NCI-H1694 treated with DMSO at 0.1 percent for 48 hours (cell line): ENCODE measurements at places on chromosomes 12 and 14.

DNA sequence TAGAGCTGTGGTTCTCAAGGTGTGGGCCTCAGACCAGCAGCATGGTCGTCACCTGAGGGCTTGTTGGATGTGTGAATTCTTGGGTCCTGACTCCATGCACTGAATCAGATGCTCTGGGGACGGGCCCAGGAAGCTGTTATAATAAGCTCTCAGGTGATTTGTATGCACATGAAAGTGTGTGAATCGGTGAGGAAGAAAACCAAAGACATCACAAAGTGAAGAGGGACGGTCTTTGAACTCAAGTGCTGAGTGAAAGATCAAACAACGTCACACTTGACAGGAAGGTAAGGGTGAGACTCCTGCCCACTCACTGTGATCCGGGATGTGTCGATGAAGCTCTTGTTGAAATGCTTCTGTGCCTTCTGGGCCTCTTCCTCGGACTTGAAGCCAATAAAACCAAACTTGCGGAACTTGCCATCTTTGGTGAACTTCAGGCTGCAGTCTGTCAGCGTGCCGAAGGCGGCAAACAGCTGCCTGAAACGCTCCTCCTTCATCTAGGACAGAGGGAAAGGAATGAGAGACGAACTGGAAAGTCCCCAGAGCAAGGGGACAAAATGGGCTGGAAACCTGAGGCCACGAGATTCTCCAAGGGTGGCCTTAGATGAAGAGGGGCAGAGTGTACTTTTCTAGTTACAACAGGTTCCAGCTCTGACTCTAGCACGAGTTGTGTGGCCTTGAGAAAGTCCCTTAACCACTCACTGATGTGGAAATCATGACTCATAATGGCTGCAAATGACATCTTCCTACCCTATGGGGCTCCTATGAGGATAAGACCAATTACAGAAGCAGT lies 4.0 kb downstream of the RBM19 start:
- DNase-seq, result no peak

GRCh38 chr12:32983332-32983731 lies 86.8 kb upstream of the PKP2 start:
- DNase-seq, result no peak

GRCh38 chr12:80056232-80056631 lies 43.1 kb upstream of the OTOGL start:
- no peak for DNase-seq

DNA sequence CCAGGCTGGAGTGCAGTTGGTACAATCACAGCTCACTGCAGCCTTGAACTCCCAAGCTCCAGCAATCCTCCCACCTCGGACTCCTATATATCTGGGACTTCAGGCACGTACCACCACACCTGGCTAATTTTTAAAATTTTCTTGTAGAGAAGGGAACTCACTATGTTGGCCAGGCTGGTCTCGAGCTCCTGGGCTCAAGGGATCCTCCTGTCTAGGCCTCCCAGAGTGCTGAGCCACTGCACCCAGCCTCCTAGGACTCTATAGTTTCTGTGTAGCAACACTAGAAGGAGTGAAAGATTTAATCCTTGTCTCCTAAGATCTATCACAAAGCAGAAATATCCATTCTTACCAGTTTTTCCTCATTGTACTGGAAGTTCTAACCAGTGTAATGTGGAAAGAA lies 4.3 kb upstream of the APOF start:
- no peak for DNase-seq

DNA sequence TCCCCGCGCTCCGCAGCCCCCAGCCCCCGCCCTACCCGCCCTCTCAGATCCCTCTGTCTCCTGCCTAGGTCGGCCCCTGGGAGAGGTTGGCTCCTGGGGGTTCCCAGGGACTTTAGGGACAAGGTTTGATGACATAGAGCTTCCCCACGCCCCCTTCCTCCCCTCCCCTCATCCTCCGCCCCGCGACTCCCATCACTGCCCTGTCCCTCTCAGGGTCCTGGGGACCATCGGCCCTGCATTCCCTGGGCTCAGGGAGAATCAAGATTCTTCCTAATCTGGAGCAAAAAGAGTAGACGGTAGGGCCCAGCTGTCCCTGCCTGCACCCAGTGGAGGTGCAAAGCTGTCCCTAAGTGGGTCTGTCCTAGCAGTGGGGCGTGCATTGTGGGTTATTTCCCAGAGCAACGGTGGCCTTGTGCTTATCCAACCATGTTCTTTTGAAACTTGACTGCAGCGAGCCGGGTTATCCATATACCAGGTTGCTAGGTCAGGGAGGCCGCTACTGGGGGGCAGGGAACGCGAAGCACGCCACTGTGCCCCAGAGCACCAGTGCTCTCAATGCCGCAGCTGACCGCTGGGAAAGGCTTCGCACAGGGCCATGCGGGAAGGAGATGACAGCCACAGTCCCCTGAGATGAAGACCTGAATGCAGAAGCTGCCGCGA lies 124.4 kb upstream of the PRMT8 start:
- no peak for DNase-seq

- no peak for DNase-seq
Measured at GRCh38 chr12:123388951-123389559, 5.1 kb downstream of the KMT5A start.

- peak; percentile 28 for DNase-seq
Measured at GRCh38 chr14:106417224-106418049, 891.1 kb downstream of the TMEM121 start.

GRCh38 chr14:38522724-38523123 lies 266.8 kb upstream of the CLEC14A start:
- no peak for DNase-seq

GRCh38 chr12:46549527-46550265 lies 177.1 kb upstream of the SLC38A2 start:
- DNase-seq, result no peak

DNA sequence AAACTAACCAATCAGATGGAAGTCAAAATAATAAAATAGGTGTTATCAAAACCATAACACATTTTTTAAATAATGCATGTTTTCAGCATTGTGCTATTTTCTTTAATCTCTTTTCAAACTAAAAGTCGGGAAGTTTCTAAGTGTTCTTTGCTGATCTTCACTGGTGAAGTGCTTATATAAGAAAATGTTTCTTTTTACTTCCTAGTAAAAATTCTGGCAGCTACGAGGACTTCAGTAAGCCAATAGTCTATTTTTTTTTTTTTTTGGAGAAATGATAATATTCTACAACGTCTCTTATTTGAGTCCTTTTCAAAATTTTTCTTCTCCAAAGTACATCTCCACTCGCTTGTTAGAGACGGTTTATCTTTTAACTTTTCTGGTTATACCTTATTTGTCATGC lies 448.0 kb downstream of the SLC6A15 start:
- DNase-seq, result no peak

DNA sequence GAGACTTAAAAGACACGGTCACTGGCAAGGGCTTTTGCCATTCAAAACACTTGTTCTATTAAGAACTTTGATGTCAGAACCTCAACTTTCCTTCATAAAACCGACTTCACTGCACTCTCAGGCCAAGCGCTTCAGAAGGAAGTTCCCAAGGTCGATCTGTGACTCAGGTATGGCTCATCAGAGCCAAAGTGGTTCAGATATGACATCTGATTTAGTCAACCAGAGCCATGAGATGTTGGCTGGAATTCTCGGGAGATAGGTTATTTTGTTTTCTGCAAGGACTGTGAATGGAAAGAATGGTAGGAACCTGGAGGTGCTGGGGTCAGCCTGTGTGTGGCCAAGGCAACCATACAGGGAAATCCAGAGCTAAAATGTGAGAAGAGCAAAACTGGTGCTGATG lies 445.6 kb downstream of the GLT1D1 start:
- no peak for DNase-seq

- no peak for DNase-seq
Measured at GRCh38 chr14:59481871-59482540, 2.2 kb downstream of the L3HYPDH start.

DNA sequence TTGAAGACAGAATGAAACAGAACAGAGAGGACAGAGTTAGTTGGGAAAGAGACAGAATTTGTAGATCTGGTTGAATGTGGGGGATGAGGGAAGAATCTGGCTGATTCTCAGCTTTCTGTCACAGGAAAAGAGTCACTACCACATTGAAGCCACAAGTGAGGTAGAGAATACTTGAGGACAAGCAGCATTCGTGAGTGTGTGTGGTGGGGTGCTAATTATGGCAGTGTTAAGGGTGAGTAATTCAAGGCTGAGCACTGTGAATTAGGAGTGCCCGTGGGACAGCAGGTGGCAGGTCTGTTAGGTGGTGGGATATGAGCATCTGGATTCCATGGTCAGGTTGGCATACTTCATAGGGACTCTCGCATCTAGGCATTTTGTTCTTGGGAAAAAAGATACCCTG lies 347.4 kb upstream of the PRICKLE1 start:
- DNase-seq, result no peak

DNA sequence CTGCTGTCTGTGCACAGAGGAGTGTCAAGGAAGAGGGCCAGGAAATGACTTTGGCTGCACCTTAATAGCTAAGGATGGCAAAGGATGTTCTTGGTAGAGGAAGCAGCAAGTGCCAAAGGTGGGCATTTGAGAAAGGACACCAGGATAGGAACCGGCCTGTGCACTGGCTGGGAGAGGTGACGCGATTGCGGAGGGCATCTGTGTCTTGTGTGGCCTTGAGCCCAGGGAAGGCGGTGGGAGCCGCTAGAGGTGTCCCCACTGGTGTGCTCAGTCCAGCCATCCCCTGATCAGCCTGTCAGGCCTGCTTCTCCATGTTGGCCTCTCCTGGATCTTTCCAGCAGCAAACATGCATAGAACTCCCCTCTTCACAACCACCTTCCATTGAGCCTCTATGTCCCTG lies 30.2 kb downstream of the PAPLN start:
- DNase-seq, result no peak

GRCh38 chr12:93686572-93687356 lies 9.6 kb downstream of the CRADD start:
- DNase-seq, result no peak

DNA sequence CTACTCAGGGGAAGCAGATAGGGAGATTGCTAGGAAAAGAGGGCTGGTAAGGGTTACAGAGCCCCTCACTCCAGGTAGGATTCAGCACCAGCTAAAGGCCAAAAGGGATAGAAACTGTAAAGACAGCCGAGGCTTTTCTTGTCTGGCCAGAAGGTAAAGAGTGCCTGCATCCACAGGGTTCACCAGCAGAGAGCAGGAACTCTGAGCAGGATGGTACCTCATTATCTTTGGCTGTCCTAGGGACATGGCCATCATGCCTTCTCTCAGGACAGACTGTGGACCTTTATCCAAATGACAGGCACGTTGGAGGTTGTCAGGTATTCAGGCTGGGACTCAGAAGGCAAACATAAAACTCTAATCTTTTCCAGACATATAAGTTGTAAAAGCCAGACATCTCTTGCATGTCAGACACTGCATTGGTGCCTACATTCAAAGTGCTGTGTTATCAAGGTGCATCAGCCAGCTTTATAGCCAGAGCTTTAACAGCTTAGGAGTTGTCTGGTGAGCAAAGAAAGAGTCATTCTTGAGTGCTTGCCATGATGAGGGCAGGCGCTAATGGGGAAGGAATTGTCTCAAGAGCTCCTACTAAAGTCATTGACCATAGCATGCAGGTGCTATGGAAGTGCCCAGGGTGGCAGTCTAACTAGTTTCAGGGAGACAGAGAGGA lies 89.5 kb downstream of the PELI2 start:
- no peak for DNase-seq

- peak; percentile 35 for DNase-seq
Measured at GRCh38 chr12:13165617-13166041, 30.9 kb upstream of the EMP1 start.

DNA sequence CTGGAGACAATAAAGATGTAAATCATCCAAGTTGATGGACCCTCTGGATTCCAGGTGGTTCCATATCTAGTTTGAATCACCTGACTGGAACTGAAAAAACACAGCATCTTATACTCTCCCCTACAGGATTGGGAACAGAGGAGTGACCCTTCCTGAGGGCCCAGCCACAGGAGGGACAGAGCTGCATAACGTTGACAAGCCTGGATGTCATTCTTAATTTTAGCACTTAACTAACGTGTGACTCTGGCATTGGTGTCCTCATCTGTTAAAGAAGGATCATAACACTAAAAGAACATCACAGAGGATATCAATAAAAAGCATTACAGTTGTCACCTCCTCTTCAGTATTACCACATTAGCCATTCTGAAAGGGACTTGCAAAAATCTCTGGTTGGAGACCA lies 47.7 kb downstream of the STON2 start:
- DNase-seq, result no peak

- no peak for DNase-seq
Measured at GRCh38 chr12:128817111-128818015, 6.4 kb downstream of the SLC15A4 start.

DNA sequence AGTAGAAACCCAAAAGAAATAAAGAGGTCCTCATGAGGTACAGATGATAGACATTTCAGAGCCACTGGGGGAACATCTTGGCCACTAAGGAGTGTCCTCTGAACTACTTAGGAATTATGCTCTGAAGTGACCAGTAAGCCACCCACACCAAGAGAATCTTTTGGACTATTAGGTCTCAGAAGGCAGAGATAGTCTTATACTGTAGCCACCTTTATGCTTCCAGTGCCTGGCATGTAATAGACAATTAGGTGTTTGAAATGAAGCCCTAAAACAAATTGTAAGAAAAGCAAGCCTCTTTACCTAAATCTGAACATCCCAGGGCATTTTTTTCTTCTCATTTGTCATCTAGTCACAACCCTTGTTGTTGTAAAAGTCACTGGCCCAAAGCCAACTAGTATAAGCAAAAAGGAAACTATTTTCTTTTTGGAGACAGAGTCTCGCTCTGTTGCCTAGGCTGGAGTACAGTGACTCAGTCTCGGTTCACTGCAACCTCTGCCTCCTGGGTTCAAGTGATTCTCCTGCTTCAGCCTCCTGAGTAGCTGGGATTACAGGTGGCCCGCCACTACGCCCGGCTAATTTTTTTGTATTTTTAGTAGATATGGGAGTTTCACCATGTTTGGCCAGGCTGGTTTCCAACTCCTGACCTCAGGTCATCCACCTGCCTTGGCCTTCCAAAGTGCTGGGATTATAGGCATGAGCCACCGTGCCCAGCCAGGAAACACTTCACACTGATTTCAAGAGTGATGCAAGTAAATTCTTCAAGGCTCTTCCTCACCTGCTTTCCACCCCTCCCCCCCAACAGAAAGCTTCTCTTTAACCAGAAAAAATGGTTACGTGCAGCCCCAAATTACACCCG lies 11.1 kb downstream of the PLEKHA5 start:
- no peak for DNase-seq

DNA sequence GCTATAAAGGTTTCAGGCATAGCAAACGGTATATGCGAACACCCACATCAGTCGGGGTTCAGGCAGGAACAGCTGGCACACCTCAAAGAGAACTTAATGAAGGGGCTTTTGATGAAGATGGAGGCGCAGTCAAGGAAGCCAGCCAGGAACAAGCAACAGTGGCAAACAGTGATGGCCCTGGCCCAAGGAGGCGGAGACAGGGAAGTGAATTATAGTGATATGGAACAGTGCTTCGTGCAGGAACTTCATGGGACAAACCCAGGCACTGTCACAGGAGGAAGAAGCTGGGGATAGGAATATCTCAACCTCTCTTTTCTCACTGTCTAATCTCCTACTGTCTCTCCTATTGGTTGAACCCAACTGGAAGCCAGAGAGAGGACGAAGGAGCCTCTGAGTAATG lies 328.3 kb downstream of the AACS start:
- DNase-seq, result no peak

- no peak for DNase-seq
Measured at GRCh38 chr12:84607170-84607819, 305.3 kb downstream of the SLC6A15 start.
